ENCODE measurements at places on chromosomes 6 and 20. TPM values are rescaled to one million over a fixed set of nuclear protein-coding genes. Genes with fewer than 3 reads are reported as not detected.
A peak's percentile ranks its signal among the peaks of the same experiment; 100 is the strongest.

- no peak overlapping the region for H3K27ac ChIP-seq
- H3K4me3 ChIP-seq, result no peak overlapping the region
- no peaks in the 10 kb centered on the region for H3K27me3 ChIP-seq
- H3K4me1 ChIP-seq, result no peaks in the 10 kb centered on the region
These were observed 258.8 kb downstream of the GMDS start for GRCh38 chr6:1986454-1987243.

- H3K27ac ChIP-seq, result no peak overlapping the region
- H3K27me3 ChIP-seq, result no peaks in the 10 kb centered on the region
- peaks cover 7% of the 10 kb centered on the region for H3K36me3 ChIP-seq
- H3K4me1 ChIP-seq, result peaks cover 3% of the 10 kb centered on the region
These were observed 40.9 kb upstream of the FAM83D start for GRCh38 chr20:38885357-38885756.

DNA sequence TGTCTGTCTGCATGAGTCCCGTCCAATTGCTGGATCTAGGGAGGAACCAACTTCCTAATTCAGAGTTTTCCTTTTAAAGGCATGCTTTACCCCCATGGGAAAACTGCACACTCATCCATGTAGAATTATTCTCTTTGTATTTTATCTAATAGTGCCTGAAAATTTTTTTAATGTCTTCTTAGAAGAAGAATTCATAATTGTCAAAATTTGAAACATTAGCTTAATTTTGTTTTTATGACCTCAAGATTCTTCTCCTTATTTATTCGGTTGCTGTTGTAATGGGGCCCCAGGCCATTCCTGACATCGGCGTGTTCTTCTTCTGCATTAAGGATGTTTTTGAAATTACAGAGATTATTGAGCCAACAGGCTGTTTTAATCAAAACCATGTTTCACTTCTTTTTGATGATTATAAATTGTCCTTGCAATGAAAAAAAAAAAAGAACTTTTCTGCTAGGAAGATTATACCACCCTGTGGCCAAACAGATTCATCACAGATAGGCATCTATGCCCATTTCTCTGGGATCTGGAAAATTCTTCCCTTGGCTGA is 100.3 kb downstream of the ZNF217 start:
- H3K27ac ChIP-seq, result no peak overlapping the region
- H3K4me3 ChIP-seq, result no peak overlapping the region
- DNase-seq, result no peak
- H3K27me3 ChIP-seq, result no peaks in the 10 kb centered on the region
- no peaks in the 10 kb centered on the region for H3K36me3 ChIP-seq

DNA sequence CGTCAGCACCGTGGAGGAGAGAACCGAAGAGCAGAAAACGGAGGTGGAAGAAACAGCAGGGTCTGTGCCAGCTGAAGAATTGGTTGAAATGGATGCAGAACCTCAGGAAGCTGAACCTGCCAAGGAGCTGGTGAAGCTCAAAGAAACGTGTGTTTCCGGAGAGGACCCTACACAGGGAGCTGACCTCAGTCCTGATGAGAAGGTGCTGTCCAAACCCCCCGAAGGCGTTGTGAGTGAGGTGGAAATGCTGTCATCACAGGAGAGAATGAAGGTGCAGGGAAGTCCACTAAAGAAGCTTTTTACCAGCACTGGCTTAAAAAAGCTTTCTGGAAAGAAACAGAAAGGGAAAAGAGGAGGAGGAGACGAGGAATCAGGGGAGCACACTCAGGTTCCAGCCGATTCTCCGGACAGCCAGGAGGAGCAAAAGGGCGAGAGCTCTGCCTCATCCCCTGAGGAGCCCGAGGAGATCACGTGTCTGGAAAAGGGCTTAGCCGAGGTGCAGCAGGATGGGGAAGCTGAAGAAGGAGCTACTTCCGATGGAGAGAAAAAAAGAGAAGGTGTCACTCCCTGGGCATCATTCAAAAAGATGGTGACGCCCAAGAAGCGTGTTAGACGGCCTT is 41.6 kb downstream of the ZBTB2 start:
- H3K36me3 ChIP-seq, result no peaks in the 10 kb centered on the region
- no peak overlapping the region for H3K27ac ChIP-seq

GRCh38 chr6:18510644-18511033 is 123.5 kb downstream of the RNF144B start:
- H3K4me1 ChIP-seq, result no peaks in the 10 kb centered on the region
- no peak for DNase-seq
- no peak overlapping the region for H3K4me3 ChIP-seq
- no peak overlapping the region for H3K27ac ChIP-seq
- H3K27me3 ChIP-seq, result no peaks in the 10 kb centered on the region

GRCh38 chr6:12962987-12963386 is 246.4 kb downstream of the PHACTR1 start:
- peak overlapping the region; percentile 67 for H3K27ac ChIP-seq
- H3K4me3 ChIP-seq, result peak overlapping the region; percentile 4
- no peak for DNase-seq
- no peaks in the 10 kb centered on the region for H3K36me3 ChIP-seq
- H3K27me3 ChIP-seq, result no peaks in the 10 kb centered on the region

GRCh38 chr20:44941120-44941691 is 19.0 kb downstream of the TOMM34 start:
- no peak overlapping the region for H3K4me3 ChIP-seq
- peaks cover 87% of the 10 kb centered on the region for H3K36me3 ChIP-seq
- no peaks in the 10 kb centered on the region for H3K27me3 ChIP-seq
- no peaks in the 10 kb centered on the region for H3K4me1 ChIP-seq
- no peak for DNase-seq

DNA sequence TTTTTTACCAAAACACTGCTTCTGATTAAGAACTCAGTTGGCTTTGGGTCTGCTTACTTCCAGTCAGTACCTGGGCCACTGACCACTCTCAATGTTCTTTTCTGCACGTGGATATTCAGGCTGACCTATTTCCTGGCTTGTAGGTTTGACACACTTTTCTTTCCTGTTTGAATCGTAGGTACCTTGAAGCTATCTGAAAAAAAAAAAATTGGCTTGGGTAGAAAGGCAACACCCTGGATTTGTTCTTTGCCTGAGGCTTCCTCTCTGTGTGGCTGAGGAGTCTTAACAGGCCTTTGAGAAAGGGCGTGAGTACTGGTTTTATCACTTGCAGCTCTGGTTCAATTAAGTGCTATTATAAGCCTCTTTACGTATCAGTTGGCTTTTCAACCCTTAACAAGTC is 60.6 kb upstream of the IL20RA start:
- no peaks in the 10 kb centered on the region for H3K36me3 ChIP-seq
- H3K27me3 ChIP-seq, result no peaks in the 10 kb centered on the region
- no peak overlapping the region for H3K4me3 ChIP-seq

- H3K36me3 ChIP-seq, result no peaks in the 10 kb centered on the region
- H3K27me3 ChIP-seq, result no peaks in the 10 kb centered on the region
- no peaks in the 10 kb centered on the region for H3K4me1 ChIP-seq
- H3K27ac ChIP-seq, result no peak overlapping the region
- no peak for DNase-seq
These were observed 402.8 kb upstream of the JAG1 start for GRCh38 chr20:11076434-11077105.

DNA sequence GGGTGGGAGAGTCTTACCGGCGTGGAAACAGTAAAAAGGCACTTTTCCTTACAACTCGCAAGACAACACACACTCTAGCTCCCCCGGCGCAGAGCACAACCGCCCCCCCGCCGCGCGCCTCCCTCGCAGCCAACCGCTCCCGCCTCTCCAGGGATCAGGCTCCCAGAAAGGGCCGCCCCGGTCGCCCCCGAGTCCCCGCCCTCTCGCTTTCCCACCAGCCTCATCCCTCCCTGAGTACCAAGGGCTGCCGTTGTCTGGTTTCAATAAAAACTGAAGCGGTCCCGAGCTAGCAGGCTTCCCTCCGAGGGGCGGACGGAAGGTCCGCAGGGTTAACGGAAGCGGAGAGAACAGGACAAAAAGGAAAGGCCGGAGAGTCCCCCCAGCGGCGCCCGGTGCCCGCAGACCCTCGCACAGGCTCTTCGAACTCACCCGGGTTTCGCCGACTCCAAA is 804 bp downstream of the ELOVL5 start:
- peak overlapping the region; percentile 95 for H3K4me3 ChIP-seq
- peaks cover 6% of the 10 kb centered on the region for H3K36me3 ChIP-seq
- peak; percentile 85 for DNase-seq
- peak overlapping the region; percentile 98 for H3K27ac ChIP-seq

DNA sequence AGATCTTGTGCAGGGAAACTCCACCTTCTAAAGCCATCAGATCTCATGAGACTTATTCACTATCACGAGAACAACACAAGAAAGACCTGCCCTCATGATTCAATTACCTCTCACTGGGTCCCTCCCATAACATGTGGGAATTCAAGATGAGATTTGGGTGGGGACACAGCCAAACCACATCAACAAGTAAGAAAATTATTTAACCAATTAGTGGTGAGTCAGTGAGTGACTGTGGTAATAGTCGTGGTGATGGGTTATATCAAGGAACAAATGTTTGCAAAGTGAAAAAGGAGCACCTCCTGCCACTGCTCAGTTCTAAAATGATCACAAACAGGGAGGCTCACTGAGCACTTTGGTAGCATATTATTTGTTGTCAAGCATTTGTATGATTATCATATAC is 20.6 kb downstream of the EPM2A start:
- no peaks in the 10 kb centered on the region for H3K27me3 ChIP-seq
- no peak overlapping the region for H3K27ac ChIP-seq
- no peaks in the 10 kb centered on the region for H3K4me1 ChIP-seq
- H3K36me3 ChIP-seq, result no peaks in the 10 kb centered on the region

The ADTRP gene
- not detected for total RNA-seq

The VTA1 gene
- 37.1 TPM for total RNA-seq

The CALHM4 gene
- not detected for total RNA-seq

The GATA5 gene
- 0.11 TPM for total RNA-seq

The GPR63 gene
- total RNA-seq, result 1.5 TPM

The RAET1L gene
- total RNA-seq, result not detected

The NPEPL1 gene
- total RNA-seq, result 29.9 TPM

The TSBP1 gene
- not detected for total RNA-seq

The LRP11 gene
- 16.1 TPM for total RNA-seq
